Cerebellar nuclear complex (tissue), 1 donor: ENCODE measurements at places on chromosomes 7 and 10.

GRCh38 chr7:82131215-82131614 is 312.4 kb downstream of the CACNA2D1 start:
- no peak for DNase-seq

GRCh38 chr7:121562259-121562658 is 166.2 kb upstream of the FAM3C start:
- no peak for DNase-seq

DNA sequence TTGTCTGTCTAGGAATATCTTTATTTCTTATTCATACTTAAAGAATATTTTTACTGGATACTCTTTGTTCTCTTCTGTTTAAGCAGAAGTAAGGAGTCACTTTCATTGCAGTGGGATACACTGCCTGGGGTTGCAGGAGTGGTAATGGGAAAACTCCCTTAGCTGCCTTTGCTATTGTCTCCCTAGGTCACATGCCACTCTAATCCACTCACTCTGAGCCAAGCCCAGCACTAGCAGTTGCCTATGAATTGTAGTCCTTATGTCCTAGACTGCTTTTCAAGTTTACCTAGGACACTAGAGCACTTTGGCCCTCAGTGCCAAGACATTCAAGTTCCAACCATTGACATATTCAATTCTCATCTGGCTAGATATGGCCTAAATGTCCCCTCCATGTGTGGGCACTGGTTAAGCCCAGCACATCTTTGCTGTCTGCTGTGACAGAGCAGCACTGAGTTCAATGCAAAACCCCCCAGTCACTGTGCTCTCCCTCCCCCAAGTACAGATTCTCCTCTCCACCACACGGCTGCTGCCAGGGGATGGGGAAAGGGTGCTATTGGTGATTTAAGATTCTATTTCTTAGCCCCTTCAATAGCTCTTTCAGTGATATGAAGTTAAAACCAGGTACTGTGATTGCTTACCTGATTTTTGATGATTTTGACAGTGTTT is 991.7 kb upstream of the KCND2 start:
- DNase-seq: no peak

DNA sequence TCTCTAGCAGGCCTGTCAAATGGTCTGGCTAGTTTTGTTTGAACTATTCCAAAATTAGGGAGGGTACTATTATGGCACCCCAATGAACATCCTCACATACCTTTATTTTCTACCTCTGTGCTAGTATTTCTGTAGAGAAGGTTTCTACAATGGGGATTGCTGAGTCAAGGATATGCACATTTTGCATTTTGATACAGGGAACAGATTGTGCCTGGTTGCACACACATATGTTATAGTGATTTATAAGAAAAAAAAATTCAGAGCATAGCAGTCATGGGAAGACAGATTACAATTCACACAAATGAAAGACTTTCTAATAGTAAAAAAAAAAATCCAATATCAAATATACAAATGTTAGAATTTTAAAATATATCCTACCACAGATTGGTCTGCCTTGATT is 14.1 kb upstream of the NRBF2 start:
- DNase-seq: no peak
